CD4-positive, alpha-beta T cell treated with Interleukin-21 for 1 hour (primary cell): ENCODE measurements at places on chromosomes 13 and 19.

DNA sequence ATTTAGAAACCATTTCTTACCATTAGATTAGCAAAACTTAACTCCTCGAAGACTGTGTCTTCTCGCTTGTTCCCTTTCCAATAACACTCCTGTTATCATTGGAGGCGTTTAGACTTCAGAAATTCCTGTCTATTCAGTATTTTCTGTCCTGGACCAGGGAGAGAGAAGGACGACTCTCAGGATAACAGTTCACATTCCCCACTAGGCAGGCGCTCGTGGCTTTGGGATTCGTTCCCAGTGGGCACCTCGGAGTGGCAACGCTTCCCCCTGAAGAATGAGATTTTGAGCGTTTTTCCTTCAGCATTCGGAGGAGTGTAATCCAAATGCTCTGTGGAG is 429 bp upstream of the ZNF225 start:
- no peak for DNase-seq

DNA sequence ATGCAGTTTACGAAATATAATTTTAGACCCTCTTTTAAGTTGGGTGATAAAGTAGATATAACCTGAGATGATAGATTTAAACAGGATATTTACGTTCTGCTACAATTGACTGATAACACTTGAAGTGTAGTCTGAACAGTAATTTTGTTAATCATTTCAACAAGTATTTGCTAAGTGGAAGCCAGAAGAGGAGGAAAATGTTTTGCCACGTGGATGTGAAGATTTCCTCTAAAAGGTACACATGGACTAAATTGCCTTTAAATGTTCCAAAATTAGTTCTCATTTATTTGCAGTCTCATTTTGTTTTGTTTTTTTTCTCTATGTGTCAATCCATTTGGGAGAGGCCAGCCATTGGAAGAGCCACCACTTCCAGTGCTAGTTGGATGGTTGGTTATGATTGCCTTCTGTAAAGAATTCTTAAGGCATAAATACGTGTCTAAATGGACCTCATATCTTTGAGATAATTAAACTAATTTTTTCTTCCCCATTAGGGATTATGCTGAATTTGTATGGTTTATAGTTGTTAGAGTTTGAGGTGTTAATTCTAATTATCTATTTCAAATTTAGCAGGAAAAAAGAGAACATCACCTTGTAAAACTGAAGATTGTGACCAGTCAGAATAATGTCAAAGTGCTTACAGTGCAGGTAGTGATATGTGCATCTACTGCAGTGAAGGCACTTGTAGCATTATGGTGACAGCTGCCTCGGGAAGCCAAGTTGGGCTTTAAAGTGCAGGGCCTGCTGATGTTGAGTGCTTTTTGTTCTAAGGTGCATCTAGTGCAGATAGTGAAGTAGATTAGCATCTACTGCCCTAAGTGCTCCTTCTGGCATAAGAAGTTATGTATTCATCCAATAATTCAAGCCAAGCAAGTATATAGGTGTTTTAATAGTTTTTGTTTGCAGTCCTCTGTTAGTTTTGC is 2.8 kb downstream of the MIR17HG start:
- no peak for DNase-seq

GRCh38 chr19:17469092-17469480 is 1.2 kb upstream of the SLC27A1 start:
- no peak for DNase-seq

GRCh38 chr13:77306458-77306857 is 20.4 kb downstream of the MYCBP2 start:
- DNase-seq: no peak

DNA sequence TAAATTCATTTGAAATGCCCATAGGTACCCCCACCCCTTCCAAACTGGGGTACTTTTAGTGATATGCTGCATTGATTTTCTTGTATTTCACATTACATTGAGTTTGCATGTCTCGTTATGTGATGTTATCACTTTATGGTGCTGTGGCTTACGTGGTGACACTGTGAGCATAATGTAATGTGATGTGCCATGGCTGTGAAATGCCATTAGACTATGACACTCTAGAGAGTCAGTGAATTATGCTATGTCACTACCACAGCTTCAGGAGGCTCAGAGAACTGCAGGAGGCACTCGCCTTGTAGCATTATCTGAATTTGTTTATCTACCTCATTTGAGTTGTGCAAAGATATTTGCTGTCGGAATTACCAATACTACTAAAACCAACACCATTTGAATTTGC is 590.1 kb upstream of the SLC10A2 start:
- no peak for DNase-seq

GRCh38 chr13:100673713-100674571 is 653 bp downstream of the TMTC4 start:
- peak; percentile 55 for DNase-seq

DNA sequence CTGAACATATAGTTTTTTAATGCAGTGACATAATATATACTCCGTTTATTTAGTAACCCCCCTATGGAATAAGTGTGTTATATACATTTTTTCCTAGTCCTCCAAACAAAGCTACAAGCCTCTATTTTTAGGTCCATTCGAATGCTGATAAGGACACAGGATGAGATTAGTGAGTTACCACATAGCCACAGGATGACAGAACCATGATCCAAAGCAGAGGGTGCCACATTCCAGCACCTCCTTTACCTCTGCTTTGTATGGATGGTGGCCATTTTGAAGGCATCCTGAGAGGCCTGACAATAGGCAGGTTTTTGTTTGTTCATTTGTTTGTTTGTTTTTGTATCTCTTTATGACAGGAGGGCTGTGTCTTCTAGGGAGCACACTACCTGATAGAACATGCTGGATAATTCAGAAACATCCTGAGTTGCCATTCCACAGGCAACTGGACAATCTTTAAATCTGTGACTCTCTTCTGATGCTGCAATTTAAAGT is 186.3 kb downstream of the MTUS2 start:
- no peak for DNase-seq

GRCh38 chr19:12527034-12527836 is 24.0 kb downstream of the ZNF564 start:
- no peak for DNase-seq

DNA sequence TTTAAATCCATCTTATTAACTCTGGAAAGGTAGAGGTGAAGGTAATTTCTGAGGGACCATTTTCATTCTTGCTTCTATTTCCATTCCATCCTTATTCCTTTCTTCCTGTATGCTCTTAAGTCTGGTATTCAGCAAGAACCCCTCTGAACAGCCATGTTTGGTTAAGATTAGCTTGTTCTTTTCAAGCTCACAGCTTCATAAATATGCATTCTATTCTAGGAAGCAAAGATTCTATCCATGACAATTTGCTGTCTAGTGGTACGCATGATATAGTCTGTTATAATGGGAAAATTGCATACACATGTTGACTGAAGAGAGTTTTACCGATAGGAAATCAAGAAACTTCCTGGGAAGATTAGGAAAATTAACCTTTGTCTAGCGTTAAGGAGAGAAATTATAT is 218.7 kb downstream of the HS6ST3 start:
- no peak for DNase-seq

GRCh38 chr19:28420811-28421550 is 792.0 kb downstream of the UQCRFS1 start:
- no peak for DNase-seq

DNA sequence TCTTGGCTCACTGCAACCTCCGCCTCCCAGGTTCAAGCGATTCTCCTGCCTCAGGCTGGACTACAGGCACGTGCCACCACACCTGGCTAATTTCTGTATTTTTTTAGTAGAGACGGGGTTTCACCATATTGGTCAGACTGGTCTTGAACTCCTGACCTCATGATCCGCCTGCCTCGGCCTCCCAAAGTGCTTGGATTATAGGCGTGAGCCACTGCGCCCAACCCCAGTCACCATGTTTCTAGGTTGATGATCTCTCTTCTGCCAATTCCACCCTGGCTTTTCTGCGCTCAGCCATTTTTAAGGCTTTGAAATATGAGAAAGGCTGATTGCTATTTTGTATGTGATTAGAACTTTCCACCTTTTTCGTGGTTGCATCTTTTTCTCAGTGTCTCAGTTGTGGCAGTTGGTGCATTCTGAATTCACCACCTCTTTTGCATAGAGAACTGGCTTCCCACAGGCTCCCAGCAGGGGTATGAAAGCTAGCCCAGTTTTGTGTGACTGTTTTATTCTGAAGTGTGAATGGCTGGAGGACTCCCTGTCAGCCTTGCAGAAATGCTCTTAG is 15.5 kb downstream of the CEACAM1 start:
- no peak for DNase-seq

- peak; percentile 72 for DNase-seq
Observed at GRCh38 chr19:10412257-10412977, 7.9 kb upstream of the PDE4A start.

GRCh38 chr19:48986211-48986610 is 6.9 kb downstream of the GYS1 start:
- no peak for DNase-seq

DNA sequence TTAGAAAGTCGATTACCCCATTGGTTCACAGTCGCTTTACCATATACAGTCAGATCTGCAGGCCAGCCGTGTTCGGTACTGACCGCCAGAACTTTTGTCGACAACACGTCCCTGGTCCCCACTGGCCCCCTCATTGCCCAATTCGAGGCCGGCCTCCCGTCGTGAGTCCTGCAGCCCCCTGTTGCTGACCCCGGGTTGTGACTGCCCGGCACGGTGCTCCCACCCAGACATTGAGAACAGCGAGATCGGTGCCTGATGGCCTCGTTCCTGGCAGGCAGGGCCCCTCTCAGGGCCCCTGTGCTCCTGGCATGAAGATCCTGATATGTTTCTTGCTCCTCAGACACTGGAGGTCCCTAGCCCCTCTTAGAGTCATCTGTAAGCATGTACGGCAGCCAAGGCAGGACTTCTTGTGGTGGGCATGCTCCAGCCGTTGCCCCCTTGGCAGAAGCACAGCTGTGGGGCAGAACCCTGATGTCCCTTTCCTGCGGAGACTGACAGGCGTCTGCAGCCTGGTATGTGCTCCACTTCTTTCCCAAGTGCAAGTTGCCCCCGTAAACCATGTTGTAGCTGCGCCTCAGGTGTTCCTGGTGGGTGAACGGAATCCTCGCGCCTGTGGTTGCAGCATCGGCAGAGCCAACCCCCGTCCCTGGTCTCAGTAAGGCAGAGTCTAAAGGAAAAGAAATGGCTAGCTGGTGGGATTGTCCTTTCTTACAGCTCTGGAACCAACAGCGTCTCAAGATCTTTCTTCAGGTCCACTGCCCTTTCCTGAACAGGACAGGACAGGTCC is 123.2 kb upstream of the SPACA7 start:
- no peak for DNase-seq

DNA sequence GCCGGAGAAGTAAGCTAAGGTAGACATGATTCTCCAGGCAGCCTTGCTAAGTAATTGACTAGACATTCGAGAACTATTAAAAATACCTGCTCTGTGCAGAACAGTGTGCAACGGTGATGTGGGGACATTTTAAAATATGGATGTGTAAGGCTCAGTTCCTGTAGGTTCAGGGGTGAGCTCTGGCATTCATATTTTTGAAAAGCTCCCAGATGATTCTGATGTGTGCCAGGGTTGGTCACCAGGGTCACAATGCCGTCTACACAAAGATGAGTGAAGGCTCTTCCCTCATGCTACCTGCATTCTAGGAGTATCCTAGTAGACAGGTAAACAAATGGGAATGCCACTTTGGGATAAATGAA is 702 bp upstream of the EPSTI1 start:
- DNase-seq: no peak

DNA sequence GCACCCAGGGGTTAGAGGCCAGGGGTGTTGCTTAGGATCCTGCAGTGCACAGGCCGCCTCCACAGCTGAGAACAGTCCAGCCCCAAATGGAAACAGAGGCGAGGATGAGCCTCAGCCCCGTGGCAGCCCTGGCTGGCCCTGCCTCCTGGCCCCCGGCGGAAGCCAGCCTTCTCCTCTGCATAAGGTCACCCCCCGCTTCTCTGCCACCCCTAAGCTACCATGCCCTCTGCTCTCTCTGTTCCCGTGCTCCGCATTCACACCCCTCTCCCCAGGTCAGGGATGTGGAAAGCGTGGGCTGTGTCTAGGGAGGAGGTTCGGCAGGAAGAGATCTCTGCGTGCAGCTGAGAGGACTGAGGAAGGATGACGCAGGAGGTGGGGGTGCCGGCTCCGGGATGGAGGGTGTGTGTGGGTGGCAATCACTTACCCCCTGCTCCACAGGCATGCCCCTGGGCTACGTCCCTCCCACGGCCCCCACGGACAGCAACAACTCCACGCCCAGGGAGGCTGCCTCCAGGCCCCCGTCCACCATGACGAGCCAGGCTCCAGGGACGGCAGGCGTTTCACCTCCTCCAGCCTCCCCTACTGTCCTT is 6.0 kb downstream of the SSC5D start:
- DNase-seq: no peak

GRCh38 chr19:3966051-3967017 is 4.6 kb downstream of the DAPK3 start:
- no peak for DNase-seq

DNA sequence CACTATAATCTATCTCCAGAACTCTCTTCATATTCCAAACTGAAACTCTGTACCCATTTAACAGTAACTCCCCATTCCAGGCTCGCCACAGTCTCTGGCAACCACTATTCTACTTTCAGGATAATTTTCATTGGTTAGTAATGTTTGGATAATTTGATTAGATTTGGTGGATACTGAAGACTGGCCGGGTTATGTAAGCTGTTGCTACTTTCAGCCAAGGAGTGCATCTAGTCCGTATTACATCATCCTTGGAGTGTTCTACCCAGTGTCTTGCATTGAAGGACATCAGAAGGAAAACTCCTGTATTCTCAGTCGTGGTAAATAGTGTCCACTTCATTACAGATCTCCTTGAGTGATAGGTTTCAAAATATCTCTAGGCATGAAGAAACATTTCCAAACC is 60.5 kb downstream of the PCCA start:
- DNase-seq: no peak

DNA sequence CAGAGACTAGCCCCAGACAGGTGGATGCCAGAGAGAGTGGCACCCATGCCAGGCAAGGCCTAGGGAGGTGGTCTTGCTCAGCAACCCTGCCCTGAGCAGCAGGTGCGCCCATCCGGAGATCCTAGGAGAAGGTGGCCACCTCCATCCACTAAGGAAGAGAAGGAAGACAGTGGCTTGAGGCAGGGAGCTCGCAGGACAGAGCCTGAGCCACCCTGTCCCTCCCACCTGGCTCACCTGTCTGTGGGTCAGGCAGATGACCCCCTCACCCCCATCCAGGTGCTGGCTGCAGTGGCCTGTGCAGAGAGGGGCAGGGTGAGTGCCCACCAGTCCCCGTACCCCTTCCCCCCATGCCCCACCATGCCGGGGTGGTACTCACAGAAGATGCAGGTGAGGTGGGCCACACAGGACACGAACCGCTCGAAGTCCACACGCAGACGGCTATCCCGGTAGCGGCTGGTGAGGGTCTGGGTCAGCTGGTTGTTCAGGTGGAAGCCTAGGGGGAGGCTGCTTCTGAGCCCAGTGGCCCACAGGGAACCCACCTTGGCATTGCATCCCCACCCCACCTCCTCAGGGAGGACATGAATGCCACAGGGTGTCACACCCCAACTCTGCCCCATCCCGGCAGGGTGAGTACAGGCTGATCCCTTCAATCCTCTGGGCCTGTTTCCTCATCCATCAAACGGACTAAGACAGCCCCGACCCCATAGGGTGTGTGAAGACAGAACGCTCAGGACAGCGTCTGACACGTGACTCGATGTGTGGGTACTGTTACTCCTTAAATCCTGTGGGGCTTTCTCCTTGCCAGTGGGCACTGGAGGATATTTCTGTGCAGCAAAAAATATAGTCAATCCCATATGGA is 13.3 kb downstream of the CAPN12 start:
- DNase-seq: no peak
